ENCODE measurements at places on chromosomes 7 and 10.

- DNase-seq, result no peak
Observed at GRCh38 chr7:24574386-24574785, 1.1 kb downstream of the PALS2 start.

GRCh38 chr7:44920119-44920518, 34.8 kb upstream of the PURB start:
- no peak for DNase-seq

- DNase-seq, result no peak
Observed at GRCh38 chr7:23107781-23108180, 2.2 kb downstream of the KLHL7 start.

GRCh38 chr10:69411476-69411875, 5.2 kb downstream of the TACR2 start:
- no peak for DNase-seq

GRCh38 chr7:605661-606450, 86.2 kb upstream of the PDGFA start:
- DNase-seq, result no peak

DNA sequence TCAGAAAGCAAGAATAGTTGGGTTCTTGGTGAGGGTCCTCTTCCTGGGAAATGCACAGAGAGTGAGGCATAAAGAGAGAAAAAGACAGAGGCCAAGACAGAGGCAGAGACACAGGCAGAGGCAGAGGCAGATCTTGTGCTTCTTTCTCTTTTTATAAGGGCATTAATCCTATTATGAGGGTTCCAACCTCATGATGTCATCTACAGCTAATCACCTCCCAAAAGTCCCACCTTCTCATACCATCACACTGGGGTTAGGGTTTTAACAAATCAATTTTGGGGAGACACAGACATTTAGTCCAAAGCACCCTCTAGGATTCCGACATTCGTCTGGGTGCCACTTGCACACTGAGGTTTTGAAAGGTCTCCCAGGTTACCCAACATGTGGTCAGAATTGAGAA, 17.8 kb downstream of the KCNK18 start:
- DNase-seq, result no peak

- peak; percentile 28 for DNase-seq
Observed at GRCh38 chr10:79266543-79267312, 80.5 kb upstream of the PPIF start.

DNA sequence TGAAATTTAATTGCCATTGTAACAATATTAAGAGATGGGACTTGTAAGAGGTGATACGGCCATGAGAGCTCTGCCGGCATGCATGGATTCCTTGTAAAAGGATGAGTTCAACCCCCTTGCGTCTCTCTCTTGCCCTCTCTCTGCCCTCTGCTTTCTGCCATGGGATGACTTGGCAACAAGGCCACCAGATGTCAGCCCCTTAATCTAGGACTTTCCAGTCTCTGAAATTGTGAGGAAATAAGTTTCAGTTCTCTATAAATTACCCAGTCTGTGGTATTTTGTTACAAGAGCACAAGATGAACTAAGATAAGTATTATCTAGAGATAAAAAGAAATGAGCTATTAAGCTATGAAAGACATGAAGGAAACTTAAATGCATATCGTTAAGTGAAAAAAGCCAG, 145.7 kb upstream of the AHR start:
- no peak for DNase-seq

DNA sequence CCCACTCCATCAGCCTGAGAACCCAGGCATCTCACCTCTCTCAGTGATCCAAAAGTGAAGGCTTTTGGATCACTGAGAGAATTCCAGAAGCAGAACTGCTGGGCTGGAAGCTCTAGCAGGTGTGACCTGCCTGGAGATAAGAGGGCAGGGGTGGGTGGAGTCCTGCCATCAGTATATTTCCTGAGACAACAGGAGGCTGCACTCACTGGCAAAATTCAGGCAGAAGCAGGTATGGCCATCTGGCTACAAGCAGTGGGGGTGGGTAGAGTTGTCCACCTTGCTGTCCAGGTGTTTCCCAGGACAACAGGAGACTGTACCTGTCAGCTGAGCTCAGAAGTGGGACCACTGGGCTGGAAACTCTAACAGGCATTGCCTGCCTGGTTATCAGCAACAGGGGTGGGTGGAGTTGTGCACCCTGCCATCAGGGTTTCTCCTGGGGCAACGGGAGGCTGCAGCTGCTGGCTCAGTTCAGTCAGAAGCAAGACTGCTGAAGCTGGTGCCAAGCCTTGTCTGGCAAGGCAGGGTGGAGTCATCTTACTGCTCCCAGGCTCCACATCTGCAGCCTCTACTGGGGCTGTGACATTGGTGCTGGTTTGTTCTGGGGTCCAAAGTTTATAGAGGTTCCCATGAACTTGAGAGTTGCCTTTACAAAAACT, 47.2 kb upstream of the SFTPD start:
- DNase-seq, result no peak

- no peak for DNase-seq
Observed at GRCh38 chr10:14384915-14385314, 54.2 kb upstream of the FRMD4A start.

DNA sequence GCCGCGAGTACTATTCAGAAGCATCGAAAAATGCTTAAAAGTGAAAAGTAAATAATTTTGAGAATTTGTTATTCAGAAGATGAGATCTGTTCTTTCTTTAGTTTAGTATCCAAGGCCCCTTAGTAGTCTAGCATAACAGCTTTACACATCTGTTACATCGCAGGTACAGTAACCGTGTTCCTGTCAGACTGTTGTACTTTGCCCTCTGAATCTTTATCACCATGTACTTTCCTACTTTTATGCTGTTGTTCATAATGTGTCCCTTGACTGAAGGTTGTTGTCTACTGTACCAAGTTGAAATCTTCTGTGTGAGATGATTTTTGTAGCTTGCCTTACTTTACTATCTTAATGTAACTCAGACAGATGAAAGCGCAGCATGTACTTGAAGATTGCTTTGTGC, 38.3 kb downstream of the WAC start:
- no peak for DNase-seq

DNA sequence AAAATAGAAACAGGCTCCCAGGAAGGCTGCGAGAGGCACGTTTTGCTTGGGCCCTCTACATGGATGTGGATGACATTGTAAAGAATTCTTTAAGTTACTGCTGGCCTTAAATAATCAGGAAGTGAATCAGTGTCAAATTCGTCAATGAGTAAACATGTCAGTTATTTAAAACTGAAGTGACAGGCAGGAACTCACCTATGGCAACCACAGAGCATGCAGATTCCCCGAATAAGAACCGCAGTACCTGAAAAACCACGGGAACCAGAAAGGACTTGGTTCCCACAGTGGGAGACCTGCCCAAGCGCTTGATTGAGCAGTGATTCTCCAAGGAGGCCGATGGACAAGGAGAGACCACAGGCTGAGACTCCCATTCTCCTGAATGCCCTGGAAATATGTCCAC, 351.2 kb upstream of the AKR1E2 start:
- no peak for DNase-seq

DNA sequence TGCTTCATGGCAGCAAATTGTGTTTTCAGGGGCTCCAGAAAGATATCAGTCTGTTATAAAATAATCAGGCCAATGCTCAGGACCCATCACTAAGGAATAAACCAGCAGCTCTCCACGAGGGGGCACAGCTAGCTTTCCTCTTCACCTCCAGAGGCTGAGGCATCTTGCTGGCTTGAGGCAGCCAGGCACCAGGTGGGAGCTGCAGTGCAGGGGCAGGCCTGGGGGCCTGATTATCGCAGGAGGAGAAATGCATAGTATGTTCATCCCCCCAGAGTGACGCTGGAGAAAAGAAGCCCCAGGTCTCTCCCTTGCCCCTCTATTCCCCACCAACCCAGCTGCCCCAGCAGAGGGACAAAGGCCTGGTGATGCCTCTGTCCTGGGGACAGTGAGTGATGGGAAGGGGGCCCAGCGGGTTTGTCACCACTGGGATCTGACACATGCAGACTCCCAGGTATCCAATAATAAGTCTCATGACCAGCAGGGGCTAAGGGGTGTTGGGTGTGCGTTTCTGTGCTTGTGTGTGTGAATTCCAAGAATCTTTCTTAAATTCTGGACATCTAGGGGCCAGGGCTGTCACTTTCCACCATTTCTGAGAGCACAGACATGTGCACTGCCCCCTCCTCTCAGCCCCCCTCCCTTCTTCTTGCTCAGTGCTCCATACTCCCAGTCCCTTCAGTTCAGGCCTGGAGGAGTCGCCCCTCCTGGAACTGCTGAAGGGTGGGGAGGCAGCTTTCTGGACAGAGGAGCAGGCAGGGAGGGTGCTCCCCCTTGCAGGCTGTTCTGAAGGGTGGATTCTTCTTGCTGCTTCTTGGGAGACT, 128.1 kb upstream of the FAM20C start:
- DNase-seq, result no peak

- DNase-seq, result no peak
Observed at GRCh38 chr7:859359-860030, 16.9 kb upstream of the GET4 start.

- DNase-seq, result no peak
Observed at GRCh38 chr7:30423788-30424505, 54.6 kb downstream of the NOD1 start.

GRCh38 chr10:109592391-109592790, 330.9 kb downstream of the XPNPEP1 start:
- no peak for DNase-seq

DNA sequence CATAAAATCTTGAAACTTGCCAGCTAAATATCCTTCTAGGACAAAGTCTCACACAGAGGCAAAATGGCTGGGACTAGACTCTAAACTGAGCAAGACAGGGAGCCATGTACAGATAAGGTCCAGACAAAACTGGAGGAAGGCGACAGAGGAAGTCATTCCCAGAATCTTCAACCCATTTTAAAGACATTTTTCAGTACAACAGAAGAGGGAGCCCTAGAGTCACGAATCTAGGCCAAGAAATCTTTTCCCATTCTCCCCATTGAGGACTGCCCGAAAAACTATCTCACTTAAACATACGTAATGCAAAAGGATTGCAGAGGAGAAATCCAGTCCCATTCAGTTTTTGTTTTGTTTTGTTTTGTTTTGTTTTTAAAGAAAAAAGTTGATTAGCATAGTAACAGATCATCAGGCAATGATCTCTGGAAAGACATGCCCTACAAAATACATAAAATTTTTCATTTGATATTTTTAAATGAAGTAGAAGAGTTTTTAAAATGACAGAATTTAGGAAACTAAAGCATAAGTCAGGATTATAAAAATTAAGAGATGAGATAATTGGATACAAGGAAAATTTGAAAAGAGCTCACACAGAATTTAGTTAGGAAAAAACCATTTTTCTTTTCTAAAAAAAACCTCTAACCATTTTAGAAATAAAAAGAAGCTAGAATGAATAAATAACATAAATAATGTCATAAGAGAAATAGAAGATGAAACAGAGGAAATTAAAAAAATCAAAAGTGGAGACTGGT, 16.9 kb upstream of the PRF1 start:
- DNase-seq, result no peak

GRCh38 chr7:44936322-44936721, 42.5 kb downstream of the MYO1G start:
- no peak for DNase-seq

DNA sequence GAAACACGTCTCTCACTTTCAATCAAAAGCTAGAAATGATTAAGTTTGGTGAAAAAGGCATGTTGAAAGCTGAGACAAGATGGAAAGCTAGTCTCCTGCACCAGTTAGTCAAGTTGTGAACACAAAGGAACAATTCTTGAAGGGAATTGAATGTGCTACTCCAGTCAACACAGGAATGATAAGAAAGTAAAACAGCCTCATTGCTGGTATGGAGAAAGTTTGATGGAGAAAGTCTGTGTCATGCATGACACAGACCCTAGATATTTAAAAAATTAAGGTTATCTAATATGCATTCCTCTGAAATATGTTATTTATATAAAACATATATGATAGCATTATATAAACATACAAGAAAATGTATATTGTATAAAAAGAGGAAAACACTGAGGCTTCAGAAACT, 699.4 kb upstream of the FZD8 start:
- no peak for DNase-seq

GRCh38 chr7:94008537-94008936, 4.4 kb upstream of the BET1 start:
- no peak for DNase-seq

DNA sequence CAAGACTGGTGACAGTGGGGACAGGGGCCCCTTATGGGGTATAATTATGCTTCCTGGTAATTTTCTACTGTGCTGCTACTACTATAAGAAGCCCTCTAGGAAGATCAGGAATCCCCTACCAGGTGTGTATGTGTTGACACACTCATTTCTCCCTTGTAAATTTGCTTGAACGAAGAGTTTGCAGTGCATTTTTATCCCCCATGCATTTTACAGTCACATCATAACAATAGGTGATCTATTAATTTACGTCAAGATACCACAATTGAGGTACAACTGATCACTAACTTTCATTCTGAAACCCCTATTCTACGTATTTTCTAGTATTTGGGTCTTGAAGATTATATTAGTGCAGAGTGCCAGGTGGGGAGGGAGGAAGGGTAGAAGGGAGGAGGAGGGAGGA, 252.2 kb downstream of the NSUN6 start:
- no peak for DNase-seq

DNA sequence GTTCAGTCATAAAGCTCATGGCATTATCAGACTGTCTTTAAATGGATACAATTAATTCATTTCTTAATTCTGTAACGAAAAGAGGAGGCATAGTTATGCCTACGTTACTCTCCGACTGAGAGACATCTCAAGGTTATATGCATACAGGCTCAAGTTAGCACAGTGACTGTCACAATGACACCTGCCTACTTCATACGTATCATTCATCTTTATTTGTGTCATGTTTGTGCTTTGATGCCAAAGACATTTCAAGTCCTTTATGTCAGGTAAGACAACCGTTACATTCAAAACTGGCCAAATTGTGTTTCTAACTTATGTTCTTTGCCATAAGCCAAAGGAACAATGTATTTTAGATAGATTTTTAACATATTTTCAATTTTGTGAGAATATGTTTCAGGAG, 328.8 kb upstream of the NRG3 start:
- no peak for DNase-seq

DNA sequence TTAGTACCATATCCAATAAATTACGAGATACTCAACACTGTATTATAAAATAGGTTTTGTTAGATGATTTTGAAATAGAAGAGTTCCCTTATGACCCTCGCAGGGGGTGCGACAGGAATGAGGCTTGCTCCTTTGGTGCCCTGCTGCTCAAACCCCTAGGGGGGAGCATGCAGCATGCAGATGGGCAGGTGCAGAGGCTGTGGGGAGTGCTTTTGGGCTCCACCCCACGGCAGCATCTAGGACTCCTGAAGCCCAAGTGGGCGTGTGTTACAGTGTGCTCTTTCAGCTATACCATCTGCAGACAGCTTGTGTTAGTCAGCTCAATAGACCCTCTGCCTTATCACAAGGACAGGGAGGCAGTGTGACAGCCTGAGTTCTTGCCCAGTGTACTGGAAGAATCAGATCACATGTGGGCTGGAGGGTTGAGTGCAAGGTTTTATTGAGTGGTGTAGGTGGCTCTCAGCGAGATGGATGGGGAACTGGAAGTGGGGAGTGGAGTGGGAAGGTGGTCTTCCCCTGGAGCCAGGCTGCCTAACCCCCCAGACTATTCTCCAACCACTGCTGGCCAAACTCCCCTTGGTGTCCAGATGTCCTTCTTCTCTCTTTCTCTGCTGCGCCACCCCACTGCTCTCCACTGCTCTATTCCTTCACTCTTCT, 3.1 kb upstream of the MRC1 start:
- DNase-seq, result peak; percentile 20

All from stimulated activated CD8-positive, alpha-beta memory T cell treated with anti-CD3 and anti-CD28 coated beads, Interleukin-15, amount 100 ng/mL, for 48 hours (primary cell).